Thyroid gland (tissue), 4 donors: ENCODE measurements at places on chromosomes 7 and 10. TPM values are rescaled to one million over a fixed set of nuclear protein-coding genes. Genes with fewer than 3 reads are reported as not detected.

DNA sequence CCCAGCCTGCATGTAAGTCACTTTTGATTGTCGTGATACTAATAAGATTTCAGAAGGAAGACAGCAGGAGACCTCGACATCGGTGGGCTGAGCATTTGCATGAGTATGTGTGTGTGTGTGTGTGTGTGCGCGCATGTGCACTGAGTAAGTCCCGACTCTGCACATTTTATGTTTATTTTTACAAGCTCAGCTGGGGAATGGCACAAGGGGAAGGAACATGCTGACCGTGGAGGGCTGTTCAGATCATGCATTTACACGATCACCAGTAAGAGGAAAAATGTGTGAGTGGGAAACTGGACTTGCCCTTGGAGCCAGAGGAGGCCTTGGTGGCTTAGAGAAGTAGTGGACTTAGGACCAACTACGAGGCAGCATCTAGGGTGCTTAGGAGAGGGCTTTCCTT, 41.3 kb downstream of the IL2RA start:
- H3K36me3 ChIP-seq = no peaks in the 10 kb centered on the region
- no peaks in the 10 kb centered on the region for H3K4me1 ChIP-seq
- no peaks in the 10 kb centered on the region for H3K27me3 ChIP-seq
- DNase-seq = no peak

FAM171A1 gene
- 12.4 TPM for total RNA-seq

DNA sequence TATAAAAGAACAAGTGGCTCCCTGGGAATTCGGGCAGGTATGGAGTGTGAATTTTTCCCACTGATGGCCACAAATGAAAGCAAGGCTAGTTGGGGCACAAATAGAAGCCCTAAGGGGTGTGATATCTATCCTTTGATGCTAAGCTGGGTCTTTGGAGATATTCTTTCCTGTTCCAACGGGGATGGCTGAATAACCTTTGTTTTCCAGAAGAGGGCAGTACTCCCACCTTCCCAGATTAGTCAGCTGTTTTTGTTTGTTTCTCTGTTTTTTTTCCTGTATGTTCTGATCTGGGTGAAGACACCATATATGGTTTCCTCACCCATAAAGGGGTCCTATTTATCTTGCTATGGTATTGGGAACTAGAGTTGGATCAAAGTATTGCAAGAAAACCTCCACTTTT, 947.7 kb upstream of the SORCS1 start:
- H3K36me3 ChIP-seq = no peaks in the 10 kb centered on the region
- H3K4me3 ChIP-seq = no peak overlapping the region
- no peaks in the 10 kb centered on the region for H3K27me3 ChIP-seq
- H3K27ac ChIP-seq = no peak overlapping the region
- no peaks in the 10 kb centered on the region for H3K4me1 ChIP-seq
- DNase-seq = no peak

DNA sequence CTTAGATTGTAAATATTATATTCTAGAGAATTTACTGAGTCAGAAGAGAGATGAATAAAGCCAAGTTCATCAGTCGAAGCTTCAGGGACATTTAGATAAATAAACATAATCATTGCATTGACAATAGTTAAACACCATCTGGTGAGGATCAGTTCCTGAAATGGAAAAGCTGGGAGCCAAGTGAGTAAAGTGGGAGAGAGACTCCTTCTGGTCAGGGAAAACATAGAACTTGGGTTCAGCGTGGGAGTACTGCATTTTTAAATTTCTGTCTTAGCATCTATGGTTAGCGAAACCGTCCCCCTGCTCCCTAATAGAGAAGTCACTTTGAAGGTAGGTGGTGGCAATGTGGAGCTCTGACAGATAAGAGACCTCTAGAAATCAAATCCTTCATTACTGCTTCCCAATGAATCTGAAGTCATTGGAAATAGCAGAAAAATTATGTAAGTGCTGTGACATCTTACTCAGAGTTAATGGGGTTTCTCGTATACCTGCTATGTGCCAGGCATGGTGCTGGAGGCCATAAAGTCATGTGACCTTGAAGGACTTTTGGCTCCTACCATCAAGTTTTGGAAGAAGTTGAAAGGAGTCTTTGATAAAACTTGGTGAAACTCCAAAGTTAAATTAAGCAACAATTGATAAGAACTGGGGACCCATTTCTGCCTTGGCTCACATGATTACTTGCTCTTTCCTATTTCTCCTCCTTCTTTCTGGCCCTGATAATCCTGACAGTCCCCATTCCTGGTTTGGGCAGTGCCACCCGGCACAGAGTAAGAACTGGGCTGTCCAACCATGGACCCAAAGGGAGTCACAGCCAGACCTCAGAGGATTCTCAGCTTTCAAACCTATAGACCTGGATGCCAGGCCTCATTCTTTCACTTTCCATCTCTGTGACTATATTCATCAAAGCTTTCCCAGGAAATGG, 211.2 kb downstream of the C7orf25 start:
- H3K4me3 ChIP-seq = no peak overlapping the region
- no peak for DNase-seq
- H3K27ac ChIP-seq = no peak overlapping the region

DNA sequence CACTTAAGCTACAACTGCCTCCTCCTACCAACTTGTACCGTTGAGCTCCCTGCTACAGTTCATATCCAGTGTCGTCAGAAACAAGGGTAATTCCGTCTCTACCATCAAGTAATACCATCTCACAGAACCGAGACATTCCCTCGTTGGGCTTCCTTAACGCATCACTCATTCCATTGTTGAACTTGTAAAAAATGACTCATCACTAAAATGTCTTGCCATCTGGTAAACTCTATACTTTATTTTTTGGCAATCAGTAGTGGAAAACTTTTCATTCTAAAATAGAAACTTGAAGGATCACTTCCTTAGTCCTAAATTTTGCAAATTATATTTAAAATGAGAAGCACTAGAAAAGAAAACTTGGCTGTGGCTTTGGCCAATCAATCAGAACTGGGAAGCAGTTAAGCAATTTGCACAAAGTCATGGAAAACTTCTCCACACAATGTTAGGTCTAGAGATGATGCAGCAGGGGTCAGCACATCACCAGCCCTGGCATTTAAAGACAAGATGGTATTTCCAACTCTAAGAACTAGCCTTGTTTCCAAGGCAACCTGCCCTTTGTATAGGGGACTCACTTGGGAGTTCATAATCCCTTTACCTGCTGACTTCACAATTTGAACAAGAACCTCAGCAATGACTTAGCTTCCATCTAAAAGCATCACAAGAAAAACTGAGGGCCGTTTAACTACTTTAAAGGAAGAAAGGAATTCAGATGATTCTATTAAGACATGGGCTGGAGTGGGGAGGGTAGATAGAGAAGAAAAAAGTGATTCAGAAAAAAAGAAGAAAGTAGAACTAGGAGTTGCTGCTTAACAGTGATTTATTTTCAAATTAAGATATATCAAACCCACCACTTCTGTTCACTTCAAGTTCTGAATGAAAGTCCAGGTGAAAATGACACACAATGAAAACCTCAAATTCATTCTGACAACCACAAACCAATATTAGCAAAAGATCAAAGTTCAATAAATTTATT, 288.1 kb downstream of the PARD3 start:
- no peaks in the 10 kb centered on the region for H3K27me3 ChIP-seq
- H3K4me1 ChIP-seq = peaks cover 12% of the 10 kb centered on the region
- H3K4me3 ChIP-seq = no peak overlapping the region
- H3K36me3 ChIP-seq = no peaks in the 10 kb centered on the region
- DNase-seq = no peak
- H3K27ac ChIP-seq = no peak overlapping the region

DNA sequence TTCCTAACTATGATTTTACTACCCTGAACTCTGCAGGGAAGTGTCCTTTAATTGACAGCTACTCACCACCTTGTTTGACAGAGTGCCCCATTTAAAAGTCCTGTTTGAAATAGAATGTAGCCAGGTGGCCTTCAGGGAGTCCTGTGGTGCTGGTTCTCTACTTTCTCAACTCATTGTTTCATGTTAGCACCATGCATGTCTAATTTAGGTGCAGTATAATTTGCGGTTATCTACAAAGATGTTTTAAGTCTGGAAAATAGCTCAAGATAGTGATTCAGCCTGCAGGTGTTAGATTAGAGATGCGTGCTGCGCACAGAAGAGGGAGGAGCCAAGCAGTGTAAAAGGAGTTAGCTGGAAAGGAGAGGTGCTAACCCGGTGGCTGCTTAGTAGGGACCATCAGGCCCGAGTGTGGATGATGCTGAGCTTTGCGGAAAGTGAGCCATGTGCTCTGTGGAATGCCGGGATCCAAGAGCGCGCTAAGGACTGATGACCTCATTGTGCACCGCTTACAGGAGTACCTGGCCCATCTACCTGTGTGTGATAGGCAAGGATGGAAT, 1.2 kb downstream of the CCM2 start:
- peak overlapping the region; percentile 35 for H3K27ac ChIP-seq
- DNase-seq = peak; percentile 5
- peaks cover 3% of the 10 kb centered on the region for H3K4me1 ChIP-seq
- H3K36me3 ChIP-seq = no peaks in the 10 kb centered on the region

DNA sequence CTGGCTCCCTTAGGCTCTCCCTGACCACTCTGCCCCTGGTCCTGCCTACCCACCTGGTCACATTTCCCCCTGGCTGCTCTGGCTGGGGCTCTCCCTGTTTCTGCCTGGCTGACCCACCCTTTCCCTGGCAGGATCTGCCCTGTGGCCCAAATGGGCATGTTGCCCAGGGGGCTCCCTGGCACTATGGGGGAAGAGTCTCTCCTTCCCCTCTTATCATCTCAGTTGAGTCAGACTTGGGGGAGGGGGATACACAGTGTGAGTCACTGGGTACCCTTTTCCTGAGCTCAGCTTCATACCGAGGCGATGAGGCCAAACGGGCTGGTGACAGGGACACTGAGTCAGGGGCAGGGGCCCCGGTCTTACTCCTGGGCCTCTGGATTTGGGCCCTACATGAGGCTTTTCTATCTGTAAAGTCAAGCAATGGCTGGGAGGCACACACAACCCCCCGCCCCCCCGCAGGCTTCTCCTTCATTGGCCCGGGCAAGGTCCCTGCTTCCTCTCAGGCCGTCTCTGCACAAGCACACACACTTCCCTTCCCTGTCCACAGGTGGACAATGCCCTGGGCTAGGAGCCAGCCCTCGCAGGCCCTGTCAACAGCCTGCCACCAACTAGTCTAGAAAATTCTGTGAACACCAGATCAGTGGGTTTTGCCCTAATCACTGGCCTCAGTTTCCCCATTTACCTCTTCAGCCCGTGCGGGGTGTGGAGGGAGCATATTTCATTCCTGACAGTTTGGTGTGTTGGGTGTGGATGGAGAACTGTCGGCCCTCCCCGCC, 627 bp upstream of the FLNC start:
- peak; percentile 39 for DNase-seq
- no peak overlapping the region for H3K27ac ChIP-seq
- no peaks in the 10 kb centered on the region for H3K36me3 ChIP-seq
- no peaks in the 10 kb centered on the region for H3K27me3 ChIP-seq

DNA sequence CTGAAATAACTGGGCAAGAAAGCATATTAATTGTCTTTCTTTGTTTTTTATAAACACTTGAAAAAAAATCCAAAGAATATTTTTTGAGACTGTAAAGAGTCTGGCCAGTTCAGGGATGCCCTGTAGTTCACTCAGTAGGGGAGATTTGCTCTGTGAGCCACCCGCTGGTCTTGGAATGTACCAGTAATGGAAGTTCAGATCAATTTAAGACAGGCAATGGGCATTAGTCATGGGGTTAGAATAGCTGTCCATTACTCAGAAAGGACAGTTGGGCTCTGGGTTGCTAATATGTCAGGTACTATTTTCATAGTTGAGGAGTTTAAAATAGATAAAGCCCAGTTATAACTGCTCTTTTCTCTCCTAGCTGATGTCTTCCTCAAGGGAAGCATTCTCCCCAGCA, 38.7 kb downstream of the A1CF start:
- no peaks in the 10 kb centered on the region for H3K4me1 ChIP-seq
- no peak overlapping the region for H3K4me3 ChIP-seq
- H3K36me3 ChIP-seq = no peaks in the 10 kb centered on the region
- no peaks in the 10 kb centered on the region for H3K27me3 ChIP-seq

IFIT3 gene
- total RNA-seq = 5.9 TPM

GRCh38 chr10:118307859-118308258, 34.3 kb downstream of the FAM204A start:
- H3K27ac ChIP-seq = no peak overlapping the region
- no peaks in the 10 kb centered on the region for H3K36me3 ChIP-seq
- H3K27me3 ChIP-seq = no peaks in the 10 kb centered on the region

PRTFDC1 gene
- 4.3 TPM for total RNA-seq

DNA sequence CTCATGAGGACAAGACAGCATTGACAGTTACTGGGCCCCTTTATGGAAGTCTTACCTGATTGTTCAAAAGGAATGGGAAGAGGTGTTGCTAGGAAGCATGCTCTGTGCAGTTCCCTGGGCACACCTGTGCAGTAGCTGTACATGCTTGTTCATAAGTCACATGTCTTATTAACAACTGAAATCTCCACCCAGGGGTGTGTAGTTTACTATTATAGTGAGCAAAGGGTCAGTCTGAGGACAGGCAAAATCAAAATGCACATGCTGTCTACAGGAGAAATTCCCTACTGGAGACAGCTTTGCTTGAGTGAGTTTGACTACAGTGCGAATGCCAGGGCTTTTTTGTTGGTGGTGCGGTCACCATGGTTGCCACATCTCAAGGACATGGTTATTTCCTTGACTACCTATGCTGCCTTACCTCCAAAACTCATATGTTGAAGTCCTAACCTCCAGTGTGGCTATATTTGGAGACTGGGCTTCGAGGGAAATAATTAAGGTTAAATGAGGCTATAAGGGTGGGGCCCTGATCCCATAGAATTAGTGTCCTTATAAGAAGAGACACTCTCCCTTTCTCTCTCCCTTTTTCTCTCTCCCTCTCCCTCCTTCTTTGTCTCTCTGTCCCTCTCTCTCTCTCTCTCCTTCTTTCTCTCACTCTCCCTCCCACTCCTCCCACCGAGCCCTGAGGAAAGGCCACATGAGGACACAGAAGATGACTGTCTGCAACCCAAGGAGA, 48.3 kb upstream of the RNF32 start:
- H3K36me3 ChIP-seq = no peaks in the 10 kb centered on the region
- no peak overlapping the region for H3K27ac ChIP-seq
- no peak for DNase-seq
- H3K27me3 ChIP-seq = no peaks in the 10 kb centered on the region
- H3K4me1 ChIP-seq = no peaks in the 10 kb centered on the region
- no peak overlapping the region for H3K4me3 ChIP-seq

SNCG gene
- 40.2 TPM for total RNA-seq

MEOX2 gene
- total RNA-seq = 4.5 TPM

GRCh38 chr7:68892236-68892635, 706.0 kb upstream of the AUTS2 start:
- H3K27me3 ChIP-seq = no peaks in the 10 kb centered on the region
- no peaks in the 10 kb centered on the region for H3K4me1 ChIP-seq
- H3K27ac ChIP-seq = no peak overlapping the region
- no peak overlapping the region for H3K4me3 ChIP-seq

ASAH2B gene
- total RNA-seq = 3.5 TPM
